ENCODE measurements at places on chromosomes 4 and X.

DNA sequence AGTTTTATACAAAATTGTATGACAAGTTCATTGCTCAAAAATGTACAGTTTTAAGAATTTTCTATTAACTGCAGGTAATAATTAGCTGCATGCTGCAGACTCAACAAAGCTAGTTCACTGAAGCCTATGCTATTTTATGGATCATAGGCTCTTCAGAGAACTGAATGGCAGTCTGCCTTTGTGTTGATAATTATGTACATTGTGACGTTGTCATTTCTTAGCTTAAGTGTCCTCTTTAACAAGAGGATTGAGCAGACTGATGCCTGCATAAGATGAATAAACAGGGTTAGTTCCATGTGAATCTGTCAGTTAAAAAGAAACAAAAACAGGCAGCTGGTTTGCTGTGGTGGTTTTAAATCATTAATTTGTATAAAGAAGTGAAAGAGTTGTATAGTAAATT, 131.0 kb downstream of the TET2 start:
- no peak for DNase-seq

GRCh38 chr4:137532869-137533236, 559 bp upstream of the PCDH18 start:
- peak; percentile 38 for DNase-seq

DNA sequence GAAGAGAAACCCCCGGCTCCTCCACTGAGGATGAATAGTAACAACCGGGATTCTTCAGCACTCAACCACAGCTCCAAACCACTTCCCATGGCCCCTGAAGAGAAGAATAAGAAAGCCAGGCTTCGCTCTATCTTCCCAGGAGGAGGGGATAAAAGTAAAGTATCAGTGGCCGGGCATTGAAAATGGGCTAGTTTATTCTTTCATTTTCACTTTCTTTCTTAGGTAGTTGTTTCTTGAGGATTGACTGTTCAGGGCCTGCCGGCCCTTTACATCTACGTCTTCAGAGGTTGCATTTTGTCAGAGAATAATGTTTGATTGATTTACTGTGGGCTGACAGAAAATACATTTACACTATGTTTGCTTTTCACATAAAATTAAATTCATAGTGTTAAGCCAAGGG, 27.1 kb downstream of the PAK3 start:
- DNase-seq, result no peak

DNA sequence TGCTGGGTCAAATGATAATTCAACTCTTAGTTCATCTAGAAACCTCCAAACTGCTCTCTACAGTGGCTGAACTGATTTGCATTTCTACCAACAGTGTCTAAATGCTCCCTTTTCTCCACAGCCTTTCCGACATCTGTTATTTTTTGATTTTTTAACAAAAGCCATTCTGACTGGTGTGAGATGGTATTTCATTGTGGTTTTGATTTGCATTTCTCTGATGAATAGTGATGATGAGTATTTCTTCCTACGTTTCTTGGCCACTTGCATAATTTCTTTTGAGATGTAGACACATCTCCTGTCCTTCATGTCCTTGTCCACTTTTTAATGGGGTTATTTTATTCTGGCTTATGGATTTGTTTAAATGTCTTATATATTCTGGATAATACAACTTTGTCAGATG, 298.2 kb upstream of the ARSJ start:
- DNase-seq, result no peak

Data from retina (tissue), 1 donor.